ENCODE measurements at places on chromosomes 4 and X.

GRCh38 chr4:87257523-87257922 is 37.1 kb upstream of the KLHL8 start:
- H3K27ac ChIP-seq, result no peak overlapping the region
- no peak for DNase-seq
- H3K36me3 ChIP-seq, result no peaks in the 10 kb centered on the region
- no peaks in the 10 kb centered on the region for H3K27me3 ChIP-seq
- H3K4me3 ChIP-seq, result no peak overlapping the region
- H3K4me1 ChIP-seq, result no peaks in the 10 kb centered on the region

DNA sequence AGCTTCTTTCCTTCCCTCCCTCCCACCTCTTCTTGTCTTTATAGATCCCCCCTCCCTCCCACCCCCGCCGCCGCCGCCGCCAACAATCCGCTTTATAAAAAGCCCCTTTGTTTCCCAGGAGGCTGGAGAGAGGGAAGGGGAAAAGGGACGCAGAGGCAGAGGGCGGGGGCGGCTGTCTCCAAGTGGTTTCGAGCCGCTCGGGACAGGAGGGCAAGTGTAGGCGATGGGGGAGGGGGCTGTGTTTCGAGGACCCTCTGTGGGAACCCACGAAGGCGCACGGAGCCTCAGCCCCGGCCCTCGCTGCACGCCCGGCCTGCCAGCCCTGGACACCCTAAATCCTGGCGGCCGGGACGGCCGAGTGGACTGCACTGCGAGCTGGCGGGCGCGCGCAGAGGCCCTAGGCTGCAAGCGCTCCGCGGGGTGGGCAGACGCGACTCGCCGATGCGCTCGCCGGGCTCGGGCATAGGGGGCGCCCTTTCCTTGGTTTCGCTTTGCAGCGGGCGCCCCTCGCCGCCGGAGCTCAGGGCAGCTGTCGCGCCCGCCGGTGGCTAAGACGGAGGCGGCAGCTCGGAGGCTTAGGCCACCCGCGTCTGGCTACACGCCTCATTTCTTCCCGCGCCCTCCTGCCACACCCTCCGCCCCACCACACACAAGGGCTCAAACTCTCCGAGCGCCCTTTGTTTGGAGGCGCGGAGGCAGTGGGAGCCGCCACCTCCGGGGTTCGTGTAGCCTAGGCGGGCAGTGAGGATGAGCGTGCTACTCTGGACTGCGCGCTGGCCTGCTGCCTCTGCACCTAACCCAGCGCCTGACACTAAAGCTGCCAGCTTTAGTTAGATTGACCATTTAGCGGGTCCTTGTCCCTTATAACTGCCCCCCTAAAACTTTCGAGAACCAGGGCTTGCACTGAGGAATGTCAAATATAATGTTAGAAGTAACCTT is 2.2 kb downstream of the MAMLD1 start:
- no peaks in the 10 kb centered on the region for H3K36me3 ChIP-seq
- H3K4me1 ChIP-seq, result no peaks in the 10 kb centered on the region
- DNase-seq, result peak; percentile 82

GRCh38 chr4:109119852-109120251 is 182.6 kb downstream of the COL25A1 start:
- no peak for DNase-seq
- no peak overlapping the region for H3K4me3 ChIP-seq
- H3K36me3 ChIP-seq, result no peaks in the 10 kb centered on the region
- no peaks in the 10 kb centered on the region for H3K4me1 ChIP-seq

- no peak overlapping the region for H3K27ac ChIP-seq
- no peaks in the 10 kb centered on the region for H3K36me3 ChIP-seq
- no peaks in the 10 kb centered on the region for H3K27me3 ChIP-seq
- no peak for DNase-seq
- no peaks in the 10 kb centered on the region for H3K4me1 ChIP-seq
- no peak overlapping the region for H3K4me3 ChIP-seq
Observed at GRCh38 chr4:122100508-122100907, 51.6 kb upstream of the BLTP1 start.

GRCh38 chr4:143711543-143712154 is 11.2 kb upstream of the FREM3 start:
- no peak overlapping the region for H3K4me3 ChIP-seq
- no peaks in the 10 kb centered on the region for H3K36me3 ChIP-seq
- no peak for DNase-seq
- H3K27me3 ChIP-seq, result no peaks in the 10 kb centered on the region

DNA sequence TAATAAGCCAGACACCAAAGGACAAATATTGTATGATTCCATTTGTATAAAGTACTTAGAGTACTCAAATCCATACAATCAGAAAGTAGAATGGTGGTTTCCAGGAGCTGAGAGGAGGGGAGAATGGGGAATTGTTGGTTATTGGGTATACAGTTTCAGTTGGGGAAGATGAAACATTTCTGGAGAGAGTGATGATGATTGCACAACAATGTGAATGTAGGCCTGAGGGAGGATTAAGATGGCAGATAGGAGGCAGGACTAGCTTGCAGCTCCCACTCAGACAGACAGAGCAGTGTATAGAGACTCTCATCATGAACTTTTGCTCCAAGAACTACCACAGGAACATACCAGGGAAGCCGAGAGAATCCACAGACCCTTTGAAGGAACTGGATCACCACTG is 75.7 kb upstream of the PAK3 start:
- no peak overlapping the region for H3K4me3 ChIP-seq
- no peaks in the 10 kb centered on the region for H3K36me3 ChIP-seq
- H3K4me1 ChIP-seq, result no peaks in the 10 kb centered on the region
- H3K27me3 ChIP-seq, result peaks cover 9% of the 10 kb centered on the region
- H3K27ac ChIP-seq, result no peak overlapping the region

Measured in adrenal gland (tissue), 19 donors.